Uterus (tissue), 4 donors: ENCODE measurements at places on chromosomes 7 and 10. TPM values are rescaled to one million over a fixed set of nuclear protein-coding genes. Genes with fewer than 3 reads are reported as not detected.

DNA sequence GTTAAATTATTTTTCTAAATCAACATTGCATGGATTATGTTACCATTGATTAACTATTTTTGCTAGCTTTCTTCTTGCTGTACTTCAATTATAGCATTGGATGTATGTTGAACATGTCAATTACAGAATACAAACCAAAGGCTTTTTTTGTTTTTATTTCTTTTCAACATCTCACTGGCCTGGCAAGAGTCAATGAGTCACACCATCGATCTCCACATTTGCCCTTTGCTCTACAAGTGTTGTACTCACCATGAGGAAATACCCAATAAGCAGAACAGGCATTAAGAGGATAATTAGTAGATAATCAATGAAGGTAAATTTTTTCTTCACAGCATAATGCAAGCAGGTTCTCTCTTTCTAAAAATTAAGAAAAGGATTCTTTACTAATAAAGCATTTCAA lies 23.3 kb downstream of the ANKRD22 start:
- no peak overlapping the region for H3K4me3 ChIP-seq
- no peaks in the 10 kb centered on the region for H3K4me1 ChIP-seq

The FEZF1 gene
- total RNA-seq: not detected

The TEX47 gene
- total RNA-seq: not detected

DNA sequence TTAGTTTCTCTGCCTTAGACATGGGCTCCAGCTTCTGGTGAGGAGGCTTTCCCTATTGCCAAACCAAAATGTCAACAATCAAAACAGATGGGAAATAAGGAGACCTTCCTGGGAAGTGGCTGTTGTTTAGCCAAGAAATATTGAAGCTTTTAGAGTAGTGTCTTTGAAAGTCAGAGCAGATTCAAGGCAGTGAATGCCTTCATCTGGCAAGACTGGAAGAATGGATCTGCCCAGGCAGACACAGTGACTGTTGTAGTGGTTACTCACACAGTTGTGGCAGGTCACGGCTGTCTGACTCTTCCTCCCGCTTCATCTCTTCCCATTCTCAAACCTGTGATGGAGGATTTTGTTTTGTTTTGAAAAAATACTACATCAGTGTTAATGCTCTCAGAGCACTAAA lies 154.1 kb upstream of the ADO start:
- H3K4me1 ChIP-seq: no peaks in the 10 kb centered on the region
- DNase-seq: no peak
- H3K27ac ChIP-seq: no peak overlapping the region
- no peaks in the 10 kb centered on the region for H3K36me3 ChIP-seq

- no peak overlapping the region for H3K27ac ChIP-seq
- no peak overlapping the region for H3K4me3 ChIP-seq
- no peaks in the 10 kb centered on the region for H3K4me1 ChIP-seq
- H3K27me3 ChIP-seq: no peaks in the 10 kb centered on the region
Measured at GRCh38 chr10:1824928-1825327, 87.6 kb upstream of the ADARB2 start.

GRCh38 chr7:127304087-127304486 lies 51.3 kb upstream of the GRM8 start:
- H3K27ac ChIP-seq: no peak overlapping the region
- DNase-seq: no peak
- no peaks in the 10 kb centered on the region for H3K4me1 ChIP-seq
- no peak overlapping the region for H3K4me3 ChIP-seq
- no peaks in the 10 kb centered on the region for H3K27me3 ChIP-seq

The ANKRD7 gene
- not detected for total RNA-seq

The COL26A1 gene
- not detected for total RNA-seq

The GARIN1A gene
- total RNA-seq: 6.6 TPM

DNA sequence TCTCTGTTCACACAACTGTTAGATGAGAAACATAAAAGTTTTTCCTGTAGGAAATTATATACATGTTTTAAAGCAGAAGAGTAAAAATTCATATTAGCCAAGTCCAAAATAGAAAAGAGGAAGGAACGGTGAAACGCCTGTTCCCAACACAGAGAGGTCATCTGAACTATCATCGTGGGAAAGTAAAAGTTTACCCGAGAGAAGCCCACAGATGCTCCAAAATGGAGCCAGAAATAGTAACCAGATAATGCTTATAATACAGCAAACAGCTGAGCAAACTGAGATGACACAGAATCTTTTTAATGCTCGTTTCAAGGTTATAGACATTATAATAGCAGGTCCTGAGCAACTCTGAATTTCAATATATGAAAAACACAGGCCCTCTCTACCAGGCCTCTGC lies 24.5 kb downstream of the FRMD4A start:
- no peaks in the 10 kb centered on the region for H3K4me1 ChIP-seq
- H3K4me3 ChIP-seq: no peak overlapping the region
- H3K36me3 ChIP-seq: no peaks in the 10 kb centered on the region
- no peaks in the 10 kb centered on the region for H3K27me3 ChIP-seq
- no peak overlapping the region for H3K27ac ChIP-seq

DNA sequence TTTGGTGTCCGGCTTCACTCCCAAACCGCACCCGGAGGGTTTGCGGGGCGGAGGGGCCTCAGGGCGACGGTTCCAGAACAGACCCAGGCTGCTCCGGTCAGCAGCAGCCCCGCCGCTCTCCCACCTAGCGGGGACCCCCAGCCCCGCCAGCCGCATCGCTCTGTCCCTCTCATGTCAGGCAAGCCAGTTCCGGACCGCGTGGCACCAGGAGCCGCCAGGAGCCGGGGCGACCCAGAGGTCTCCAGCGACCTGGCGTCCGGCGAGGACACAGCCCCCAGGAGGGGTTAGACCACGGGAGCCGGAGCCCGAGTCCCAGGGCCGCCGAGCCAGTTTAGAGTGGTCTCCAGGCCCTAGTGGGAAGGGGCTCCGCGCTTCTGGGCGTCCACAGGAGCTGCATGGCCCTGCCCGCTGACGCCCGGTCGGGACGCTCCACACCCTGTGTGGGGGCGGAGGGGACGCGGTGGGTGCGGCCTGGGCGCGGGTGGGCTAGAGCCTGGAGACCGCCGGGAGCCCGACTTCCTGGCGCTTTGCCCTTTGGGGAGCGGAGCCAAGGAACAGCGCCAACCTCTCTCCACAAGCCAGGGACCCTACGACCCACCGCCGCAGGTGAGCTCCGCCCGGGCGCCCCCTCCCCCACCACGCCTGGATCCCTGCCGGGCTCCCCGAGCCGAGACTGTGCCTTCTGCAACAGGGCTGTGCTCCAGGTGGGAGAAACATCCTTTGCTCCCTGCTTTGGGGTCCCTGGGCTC lies 43.4 kb downstream of the ZNF117 start:
- H3K4me3 ChIP-seq: no peak overlapping the region
- no peak for DNase-seq
- no peak overlapping the region for H3K27ac ChIP-seq
- H3K36me3 ChIP-seq: no peaks in the 10 kb centered on the region

DNA sequence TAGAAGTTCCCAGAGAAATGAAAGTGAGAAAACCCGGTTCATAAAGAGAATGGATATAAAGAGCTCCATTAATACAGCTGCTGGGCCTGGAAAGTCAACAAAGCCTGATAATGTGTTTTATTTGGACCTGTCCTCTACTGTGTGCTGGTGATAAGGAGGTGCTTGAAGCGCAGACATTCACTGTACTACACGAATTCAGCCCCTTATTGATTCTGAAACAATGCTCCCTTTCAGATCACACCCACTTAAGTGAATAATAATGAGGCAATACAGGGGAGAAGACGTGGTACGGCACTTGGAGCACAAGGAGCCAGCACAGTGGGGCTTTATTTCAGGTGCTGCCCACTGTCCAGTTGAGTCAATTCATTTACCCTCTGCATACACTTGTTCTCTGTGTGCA lies 260.8 kb downstream of the FGFR2 start:
- H3K4me3 ChIP-seq: no peak overlapping the region
- no peak overlapping the region for H3K27ac ChIP-seq
- no peaks in the 10 kb centered on the region for H3K36me3 ChIP-seq
- no peaks in the 10 kb centered on the region for H3K27me3 ChIP-seq

The OIT3 gene
- not detected for total RNA-seq

- no peak for DNase-seq
- H3K4me1 ChIP-seq: no peaks in the 10 kb centered on the region
- no peak overlapping the region for H3K4me3 ChIP-seq
- H3K27ac ChIP-seq: no peak overlapping the region
- H3K27me3 ChIP-seq: no peaks in the 10 kb centered on the region
Measured at GRCh38 chr10:4839353-4839752, 13.3 kb downstream of the AKR1E2 start.

The TMEM60 gene
- total RNA-seq: 11.8 TPM

The KCP gene
- total RNA-seq: 3.5 TPM

- H3K4me1 ChIP-seq: no peaks in the 10 kb centered on the region
- no peaks in the 10 kb centered on the region for H3K27me3 ChIP-seq
- no peak for DNase-seq
- H3K27ac ChIP-seq: no peak overlapping the region
- no peak overlapping the region for H3K4me3 ChIP-seq
- H3K36me3 ChIP-seq: no peaks in the 10 kb centered on the region
Measured at GRCh38 chr7:142303650-142304049, 45.8 kb upstream of the PRSS58 start.
